ENCODE measurements at places on chromosomes 7 and 10.

DNA sequence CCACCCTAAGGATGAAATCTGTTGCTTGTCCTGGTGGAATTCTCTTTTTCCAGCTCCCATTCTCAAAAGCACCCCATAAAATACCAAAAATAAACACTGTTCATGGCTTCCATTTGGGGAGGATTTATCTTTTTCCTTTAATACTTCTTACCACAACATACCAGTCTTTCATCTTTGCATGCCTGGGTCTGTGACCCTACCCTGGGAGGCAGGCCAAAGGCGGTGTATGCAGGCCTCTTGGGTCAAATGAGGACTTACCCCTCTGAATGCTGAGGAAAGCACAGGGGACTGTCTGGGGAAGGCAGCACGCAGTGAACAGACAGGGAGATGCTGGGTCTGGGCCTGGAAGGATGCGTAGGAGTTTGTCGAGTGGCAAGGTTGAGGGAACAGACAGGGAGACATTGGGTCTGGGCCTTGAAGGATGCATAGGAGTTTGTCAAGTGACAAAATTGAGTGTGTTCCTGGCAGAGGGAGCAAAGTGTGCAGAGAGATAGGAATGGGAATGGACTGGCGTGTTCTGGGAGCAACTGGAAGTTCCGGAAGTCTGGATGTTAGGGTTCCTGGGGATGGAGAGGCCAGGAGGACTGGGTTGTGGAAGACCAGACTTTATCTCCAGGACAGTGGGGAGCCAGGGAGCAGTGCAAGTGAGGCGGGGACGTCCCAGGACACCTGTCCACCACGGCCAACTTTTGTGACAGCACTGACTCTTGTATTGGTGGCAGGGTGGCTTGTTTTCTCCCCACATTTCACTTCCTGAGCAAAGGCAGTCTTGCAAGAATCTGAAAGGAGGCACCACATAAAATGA, 40.8 kb downstream of the MYL10 start:
- DNase-seq = no peak

DNA sequence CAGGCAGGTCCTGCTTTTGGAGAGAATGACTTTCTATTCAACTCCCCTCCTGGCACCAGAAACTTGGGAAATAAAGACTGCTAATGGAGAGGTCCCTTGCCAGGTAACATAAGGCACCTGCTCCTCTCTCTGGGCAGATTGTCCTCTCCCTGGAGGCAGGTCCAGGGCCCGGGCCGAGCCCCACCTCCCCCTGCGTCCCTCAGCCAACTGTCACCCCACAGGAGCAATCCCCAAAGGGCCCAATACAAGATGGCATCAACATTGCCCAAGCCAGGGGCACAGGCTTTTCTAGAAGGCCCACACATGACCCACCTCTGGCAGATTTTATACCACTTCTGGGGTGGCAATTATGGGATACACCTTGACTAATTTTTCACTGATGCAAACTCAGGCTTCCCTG, 145.2 kb downstream of the HERPUD2 start:
- no peak for DNase-seq

- no peak for DNase-seq
Measured at GRCh38 chr10:84945791-84946190, 617.4 kb downstream of the CCSER2 start.

DNA sequence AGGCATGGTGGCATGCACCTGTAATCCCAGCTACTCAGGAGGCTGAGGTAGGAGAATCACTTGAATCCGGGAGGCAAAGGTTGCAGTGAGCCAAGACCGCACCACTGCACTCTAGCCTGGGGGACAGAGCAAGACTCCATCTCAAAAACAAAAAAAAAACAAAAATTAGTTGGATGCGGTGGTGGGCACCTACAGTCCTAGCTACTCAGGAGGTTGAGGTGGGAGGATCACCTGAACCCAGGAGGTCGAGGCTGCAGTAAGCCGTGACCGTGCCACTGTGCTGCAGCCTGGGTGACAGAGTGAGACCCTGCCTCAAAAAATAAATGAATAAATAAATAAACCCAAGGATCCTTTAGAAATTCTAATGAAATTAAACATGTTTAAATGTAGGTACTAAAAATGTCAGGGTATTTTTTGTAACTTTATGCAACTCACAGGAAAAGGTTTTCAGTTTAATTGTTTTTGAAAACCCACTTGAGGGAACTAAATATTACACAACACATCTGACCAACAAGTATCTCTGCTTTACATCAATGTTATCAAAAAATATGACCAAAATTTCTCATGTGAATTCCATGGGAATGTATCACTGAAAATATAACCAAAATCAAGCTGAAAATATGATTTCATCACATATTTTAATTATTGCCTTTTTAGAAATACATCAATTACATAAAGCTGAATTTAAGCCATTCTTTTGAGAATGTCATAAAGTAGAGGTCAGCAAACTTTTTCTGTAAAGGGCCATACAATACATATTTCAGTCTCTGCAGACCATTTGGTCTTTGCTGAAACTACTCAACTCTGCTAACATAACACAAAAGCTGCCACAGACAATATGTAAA, 23.9 kb downstream of the UPF2 start:
- no peak for DNase-seq

DNA sequence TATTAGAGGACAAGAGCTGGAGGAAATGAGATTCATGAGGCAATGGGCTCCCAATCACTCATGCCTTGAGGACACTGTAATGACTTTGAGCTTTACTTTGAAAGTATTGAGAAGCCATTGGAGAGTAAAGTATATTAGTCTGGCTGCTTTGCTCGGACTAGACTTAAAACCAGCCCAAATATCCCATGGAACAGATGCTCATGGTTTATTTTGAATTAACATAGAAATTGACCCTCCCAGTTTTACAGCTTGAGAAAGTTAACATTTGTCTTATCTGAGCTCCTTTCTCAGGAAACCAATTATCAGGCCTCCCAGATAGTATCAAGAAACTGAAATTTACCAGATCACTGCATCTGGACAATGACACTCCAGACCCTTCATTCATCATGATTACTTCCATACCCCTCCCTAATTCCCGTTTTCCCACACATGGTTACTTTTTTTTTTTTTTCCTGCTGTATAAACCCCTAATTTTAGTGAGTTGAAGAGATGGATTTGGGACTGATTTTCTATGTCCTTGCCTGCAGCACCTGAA, 270.8 kb upstream of the SMIM30 start:
- DNase-seq = no peak

DNA sequence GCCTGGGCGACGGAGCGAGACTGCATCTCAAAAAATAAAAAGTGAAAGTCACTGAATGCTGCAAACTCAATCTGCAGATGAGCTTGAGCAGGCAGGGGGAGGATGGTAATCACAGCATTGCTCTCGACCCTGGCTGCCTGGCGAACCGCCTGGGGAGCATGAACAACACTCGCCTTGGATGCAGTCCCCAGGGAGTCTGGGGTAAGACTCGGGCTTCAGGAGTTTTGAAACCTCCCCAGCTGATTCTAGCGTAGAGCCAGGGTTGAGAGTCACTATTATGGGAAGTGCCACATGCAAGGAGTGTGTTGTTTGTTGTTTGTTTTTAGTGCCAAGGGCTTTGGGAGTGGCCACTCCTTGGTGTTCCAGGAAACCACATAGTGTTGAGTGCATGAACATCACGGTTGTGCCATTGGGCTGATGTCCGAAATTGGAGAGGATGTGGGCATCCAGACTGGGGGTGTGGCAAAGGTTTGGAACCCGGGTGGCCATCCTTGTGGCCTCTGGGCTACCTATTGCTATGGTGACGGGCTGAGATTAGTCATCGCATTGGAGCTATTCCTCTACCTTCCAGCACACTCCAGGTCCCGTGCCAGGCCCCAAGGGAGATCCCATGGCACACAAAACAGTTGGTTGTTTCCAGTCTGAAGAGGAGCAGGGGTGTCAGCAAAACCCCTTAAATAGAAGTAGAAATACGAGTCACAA, 92.6 kb downstream of the RGS10 start:
- no peak for DNase-seq

GRCh38 chr10:26438534-26439341, 597 bp downstream of the APBB1IP start:
- peak; percentile 74 for DNase-seq

DNA sequence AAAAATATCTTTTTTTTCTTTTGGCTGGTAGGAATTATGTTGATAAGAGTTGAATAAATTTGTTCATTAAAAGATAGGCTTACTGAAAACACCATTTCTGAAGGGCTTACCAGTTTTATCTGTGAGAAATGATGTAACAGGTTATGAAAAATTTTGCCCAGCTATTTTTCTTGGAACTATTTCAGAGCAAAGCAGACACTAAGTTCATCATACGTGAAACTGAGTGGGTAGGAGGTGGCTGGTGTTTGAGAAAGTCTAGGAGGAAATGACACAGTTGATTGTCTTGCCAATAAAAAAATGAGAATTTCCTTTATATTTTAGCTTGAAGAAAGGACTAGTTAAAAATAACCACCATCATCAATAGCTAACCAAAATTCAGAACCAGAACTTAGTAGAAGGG, 6.2 kb upstream of the MRC1 start:
- no peak for DNase-seq

GRCh38 chr10:110686949-110687348, 42.8 kb downstream of the RBM20 start:
- DNase-seq = no peak

GRCh38 chr10:90575125-90575524, 282.7 kb downstream of the HTR7 start:
- no peak for DNase-seq

DNA sequence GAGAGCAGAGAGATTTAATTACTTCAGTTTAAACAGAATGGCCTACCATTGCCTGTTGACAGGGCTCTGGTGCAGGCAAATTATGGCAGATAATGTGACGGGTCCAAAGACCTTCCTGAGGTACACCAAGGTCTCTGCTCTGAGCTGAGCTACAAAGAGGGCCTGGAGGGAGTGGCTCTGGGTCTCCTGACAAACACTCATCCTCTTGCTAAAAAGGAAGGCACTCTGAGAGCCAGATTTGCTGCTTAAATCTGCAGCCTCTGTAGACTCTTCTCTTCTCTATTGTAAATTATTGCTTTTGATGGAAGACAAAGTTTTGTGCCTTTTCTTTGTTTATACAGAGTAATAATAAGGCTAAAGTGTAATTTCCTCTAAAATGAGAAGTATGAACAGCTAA, 529.5 kb upstream of the FZD8 start:
- no peak for DNase-seq

- DNase-seq = no peak
Measured at GRCh38 chr10:12540341-12540781, 191.0 kb downstream of the CAMK1D start.

DNA sequence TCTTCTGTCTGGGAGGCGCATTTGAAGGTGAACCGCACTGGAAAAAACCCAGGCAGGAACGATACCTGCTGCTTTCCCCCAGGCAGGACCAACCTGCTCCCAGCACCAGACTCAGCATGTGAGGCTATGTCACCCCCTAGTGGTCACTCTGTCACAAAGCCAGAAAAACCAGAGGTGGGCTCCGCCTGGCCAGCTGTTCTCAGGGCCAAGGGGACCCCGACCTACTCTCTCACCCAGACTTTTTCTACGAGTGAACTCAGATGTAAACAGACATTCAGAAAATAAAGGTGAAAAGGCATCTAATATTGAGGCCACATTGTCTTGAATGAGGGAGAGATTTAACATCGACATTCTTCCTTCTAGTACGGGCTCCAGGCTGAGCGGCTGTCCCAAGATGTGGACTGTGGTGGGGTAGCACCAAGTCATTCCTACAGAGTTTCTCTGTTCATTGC, 117.3 kb downstream of the PRKAG2 start:
- DNase-seq = peak; percentile 49

GRCh38 chr7:113636727-113637421, 281.9 kb downstream of the PPP1R3A start:
- no peak for DNase-seq

- peak; percentile 58 for DNase-seq
Measured at GRCh38 chr7:140062118-140062527, 628 bp downstream of the PARP12 start.
